ENCODE measurements at places on chromosomes 2 and 18.

DNA sequence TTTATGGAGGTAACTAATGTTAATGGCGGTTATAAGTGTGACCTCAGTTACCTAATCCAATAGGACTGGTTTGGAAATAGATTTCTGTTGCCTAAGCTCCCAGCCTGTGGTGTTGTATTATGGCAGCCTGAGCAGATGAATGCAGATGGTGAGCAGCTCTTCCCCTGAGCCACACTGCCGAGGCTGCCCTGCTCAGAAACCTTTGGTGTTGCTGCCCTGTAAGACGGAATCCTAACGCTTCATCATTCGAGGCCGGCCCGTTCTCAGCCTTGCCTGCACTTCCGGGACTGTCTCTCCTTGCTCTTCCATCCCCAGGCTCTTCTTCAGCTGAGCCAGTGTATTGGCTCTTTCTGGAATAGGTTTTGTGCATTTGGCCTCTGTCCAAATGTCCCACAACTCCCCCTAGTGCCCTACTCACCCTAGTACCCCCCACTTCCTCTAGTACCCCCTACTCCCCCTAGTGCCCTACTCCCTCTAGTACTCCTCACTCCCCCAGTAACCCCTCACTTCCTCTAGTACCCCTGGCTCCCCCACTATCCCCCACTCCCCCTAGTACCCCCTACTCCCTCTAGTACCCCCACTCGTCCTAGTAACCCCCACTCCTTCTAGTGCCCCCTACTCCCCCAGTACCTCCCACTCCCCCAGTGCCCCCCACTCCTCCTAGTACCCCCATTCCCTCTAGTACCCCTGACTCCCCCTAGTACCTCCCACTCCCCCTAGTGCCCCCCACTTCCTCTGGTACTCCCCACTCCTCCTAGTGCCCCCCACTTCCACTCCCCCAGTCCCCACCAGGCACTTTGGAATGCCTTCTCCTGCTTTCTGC, 106.0 kb upstream of the TAF1B start:
- no peak for DNase-seq

- DNase-seq, result no peak
Measured at GRCh38 chr2:69717861-69718273, 24.1 kb upstream of the ANXA4 start.

DNA sequence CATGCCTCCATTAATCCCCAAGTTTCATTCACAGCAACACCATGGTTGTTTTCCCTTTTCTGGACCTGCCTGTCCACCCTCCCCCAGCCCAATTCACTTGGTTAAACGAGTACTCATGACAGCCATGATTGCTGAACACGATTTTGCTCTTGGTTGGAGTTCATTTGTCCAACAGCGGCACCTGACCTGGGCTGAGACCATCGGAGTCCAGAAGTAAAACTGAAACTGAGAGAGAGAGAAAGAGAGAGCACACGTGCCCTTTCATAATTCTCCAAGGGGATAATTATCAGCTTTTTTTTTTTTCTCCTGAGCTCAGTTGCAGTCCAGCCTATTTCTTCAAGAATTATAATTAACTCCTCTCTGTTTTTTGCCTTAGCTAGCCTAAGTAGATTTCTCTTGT, 13.7 kb upstream of the KIF5C start:
- no peak for DNase-seq

GRCh38 chr2:231411831-231412617, 16.5 kb downstream of the B3GNT7 start:
- DNase-seq, result peak; percentile 53

GRCh38 chr18:3297025-3297984, 35.4 kb downstream of the MYL12B start:
- peak; percentile 96 for DNase-seq

DNA sequence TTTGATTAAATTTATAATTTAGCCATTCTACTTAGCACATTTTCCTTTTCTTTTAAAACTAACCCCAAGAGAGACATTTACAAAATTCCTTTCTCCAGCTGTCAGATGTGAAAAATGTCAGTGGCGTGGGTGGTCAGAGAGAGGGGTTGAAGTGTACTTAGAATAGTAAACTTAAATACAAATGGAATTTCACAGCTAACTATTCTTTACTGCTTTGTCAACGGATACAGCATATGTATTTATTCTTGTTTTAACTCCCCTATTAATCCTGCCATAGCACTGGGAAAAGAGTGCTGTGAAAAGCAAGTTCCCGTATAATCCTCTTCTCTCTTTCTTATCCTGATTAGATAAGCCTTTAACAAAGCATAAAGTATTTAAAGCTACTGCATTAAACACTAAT, 191.4 kb upstream of the CHAC2 start:
- DNase-seq, result no peak

DNA sequence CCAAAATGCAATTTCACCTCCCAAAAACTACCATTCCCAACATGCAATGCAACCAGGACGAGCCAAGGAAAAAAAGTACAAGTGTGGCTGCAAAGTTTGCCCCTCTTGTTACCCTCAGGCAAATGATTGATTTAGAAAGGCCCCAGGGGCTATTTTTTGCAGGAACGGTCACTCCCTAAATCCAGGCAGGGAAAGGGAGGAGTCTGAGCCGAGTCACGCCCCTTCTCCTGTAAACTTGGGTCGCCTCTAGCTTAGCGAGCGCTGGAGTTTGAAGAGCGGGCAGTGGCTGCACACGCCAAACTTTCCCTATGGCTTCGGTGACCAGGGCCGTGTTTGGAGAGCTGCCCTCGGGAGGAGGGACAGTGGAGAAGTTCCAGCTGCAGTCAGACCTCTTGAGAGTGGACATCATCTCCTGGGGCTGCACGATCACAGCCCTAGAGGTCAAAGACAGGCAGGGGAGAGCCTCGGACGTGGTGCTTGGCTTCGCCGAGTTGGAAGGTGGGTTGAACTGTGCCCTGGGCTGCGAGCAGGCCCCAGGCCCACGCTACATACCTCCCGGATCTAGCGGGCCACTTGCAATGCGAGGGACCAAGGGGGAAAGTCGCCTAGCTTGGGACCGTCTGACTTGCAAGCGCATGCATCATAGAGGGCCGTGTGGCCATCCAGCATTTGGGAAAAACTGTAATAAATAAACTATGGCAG, at the start of gene GALM:
GALM (plus strand) TSS at position 261 of the 702 bp plus-strand sequence; CDS start at position 309, 48 bp downstream.
- peak; percentile 38 for DNase-seq

- peak; percentile 28 for DNase-seq
Measured at GRCh38 chr2:55550368-55551102, 31.0 kb downstream of the CFAP36 start.

- no peak for DNase-seq
Measured at GRCh38 chr2:235672720-235673119, 178.9 kb downstream of the AGAP1 start.

DNA sequence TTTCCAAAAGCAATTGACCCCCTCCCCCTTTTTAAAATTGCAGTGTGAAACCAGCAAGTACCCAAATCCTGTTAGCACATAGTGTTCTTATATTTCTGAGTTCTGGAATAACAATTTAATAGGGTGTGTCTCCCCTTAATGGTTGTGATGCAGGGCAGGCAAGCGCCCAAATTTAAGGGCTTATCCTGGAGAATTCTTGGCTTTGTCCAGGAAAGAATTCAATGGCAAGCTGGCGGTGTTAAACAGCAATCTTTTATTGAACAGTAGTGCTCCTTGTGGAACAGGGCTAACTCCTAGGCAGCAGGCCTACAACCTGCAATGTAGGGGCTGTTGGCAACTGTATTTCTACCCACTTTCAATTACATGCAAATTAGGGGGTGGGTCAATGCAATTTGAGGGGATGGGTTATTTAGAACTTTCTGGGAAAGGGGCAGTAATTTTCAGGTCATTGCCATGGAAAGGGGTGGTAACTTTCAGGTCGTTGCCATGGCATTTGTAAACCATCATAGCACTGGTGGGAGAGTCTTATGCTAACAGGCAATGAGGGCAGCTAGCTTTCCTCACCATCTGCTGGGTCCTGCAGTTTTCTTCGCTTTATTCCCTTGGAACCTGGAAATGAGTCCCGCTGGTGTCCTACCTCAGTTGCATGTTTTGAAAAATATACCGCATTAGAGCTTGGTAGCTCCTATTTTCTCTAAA, 149.0 kb upstream of the KCTD1 start:
- DNase-seq, result no peak

DNA sequence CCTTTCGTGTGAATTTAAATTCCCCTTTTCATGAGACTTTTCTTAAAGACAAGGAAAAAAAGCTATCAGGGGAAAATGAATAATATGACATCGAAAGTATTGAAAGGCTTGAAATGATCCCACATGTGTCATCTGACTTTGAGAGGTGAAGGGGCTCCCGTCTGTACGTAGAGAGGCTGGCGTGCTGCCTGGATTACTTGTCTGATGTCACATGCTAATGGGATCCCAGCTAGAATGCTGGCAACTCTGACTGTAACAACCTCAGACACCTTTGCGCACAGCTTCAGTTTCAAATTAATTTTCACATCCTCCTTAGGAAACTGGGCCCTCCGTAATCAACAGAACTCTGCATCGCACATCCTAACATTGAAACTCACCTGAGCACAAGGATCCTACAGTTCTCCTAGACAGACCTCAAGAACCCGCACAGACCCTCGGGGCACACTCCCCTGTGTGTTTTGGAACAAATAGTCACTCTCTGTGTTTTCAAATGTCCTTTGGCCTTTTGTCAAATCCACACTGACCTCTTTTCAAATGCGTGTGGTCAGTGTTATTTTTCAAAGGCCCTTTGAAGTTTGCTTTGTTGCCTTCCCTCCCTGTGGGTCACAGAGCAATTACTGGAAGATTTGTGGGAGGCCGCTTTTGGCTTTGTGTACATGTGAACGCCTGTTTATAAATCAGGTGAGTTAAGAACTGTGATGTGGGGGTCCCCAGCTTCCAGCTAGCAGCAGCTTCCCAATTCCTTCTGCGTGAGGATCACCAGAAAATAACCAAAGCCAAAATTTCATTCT, 65.9 kb downstream of the IL1R2 start:
- DNase-seq, result no peak

DNA sequence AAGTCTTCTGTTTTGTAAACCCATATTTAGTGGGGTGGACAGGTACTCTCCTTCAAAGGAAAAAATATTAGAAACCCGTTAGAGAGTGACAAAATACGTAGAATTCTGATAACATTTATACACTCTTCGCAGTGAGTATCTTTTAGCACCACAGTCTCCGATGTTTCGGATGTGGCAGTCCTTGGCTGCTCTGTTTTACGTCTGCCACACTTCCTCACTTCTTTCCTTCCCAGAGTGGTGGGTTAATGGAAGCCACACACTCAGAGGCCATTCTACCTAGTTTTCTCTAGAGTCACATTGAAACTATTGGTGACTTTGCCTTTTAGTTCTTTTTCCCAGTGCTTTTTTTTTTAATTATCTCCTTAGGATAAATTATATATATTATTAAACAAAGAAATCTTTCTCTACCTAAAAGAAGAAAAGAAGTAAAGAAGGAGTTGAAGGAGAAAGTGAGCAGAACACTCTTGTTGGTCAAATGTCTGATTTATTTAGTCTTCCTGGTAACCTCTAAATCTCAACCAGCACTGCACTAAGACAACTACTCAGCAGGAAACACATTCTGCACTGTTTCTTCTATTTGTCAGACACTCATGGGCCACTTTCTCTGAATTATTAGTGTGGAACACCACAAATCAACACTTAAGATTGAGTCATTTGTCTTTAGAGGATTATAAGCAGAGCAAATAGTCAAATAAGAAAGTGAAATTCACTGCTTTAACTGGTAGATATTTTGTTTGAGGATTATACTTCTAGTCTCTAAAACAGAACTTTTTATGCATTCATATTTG, 451.3 kb upstream of the TMEFF2 start:
- DNase-seq, result no peak

DNA sequence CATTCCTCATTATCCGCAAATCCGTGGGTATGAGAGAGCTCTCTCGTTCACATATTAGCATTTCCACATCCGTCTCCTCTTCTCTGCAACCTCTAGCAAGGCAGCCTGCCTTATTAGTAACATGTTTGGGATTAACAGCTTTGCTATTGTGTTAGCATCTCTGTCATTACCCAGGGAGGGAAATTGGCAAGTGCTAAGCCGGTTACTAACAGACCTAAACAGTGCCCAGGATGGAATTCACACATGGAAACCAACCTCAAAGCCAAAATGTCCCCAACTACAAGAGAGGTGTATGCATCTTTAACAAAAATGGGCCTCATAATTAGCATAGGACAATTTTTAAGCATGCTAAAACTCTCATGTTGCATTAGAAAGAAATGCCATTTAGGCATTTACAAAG, 309.0 kb upstream of the MEIS1 start:
- DNase-seq, result no peak

DNA sequence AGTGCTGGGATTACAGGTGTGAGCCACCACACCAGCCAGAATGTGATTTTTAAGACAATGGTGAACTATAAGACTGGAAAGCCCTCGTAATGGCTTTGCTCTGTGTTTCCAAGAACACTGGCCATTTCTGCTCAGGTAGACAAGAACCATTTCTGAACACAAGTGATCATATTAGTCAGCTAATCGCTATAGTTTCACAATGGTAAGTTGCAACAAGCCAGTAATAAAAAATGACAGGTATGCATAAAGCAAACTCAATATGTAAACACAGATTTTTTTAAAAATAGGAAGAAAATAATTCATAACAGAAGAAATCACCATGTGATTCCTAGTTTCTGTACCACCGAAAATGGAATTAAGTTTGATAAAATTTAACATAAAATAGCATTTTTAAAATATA, 166.5 kb downstream of the THADA start:
- DNase-seq, result no peak

DNA sequence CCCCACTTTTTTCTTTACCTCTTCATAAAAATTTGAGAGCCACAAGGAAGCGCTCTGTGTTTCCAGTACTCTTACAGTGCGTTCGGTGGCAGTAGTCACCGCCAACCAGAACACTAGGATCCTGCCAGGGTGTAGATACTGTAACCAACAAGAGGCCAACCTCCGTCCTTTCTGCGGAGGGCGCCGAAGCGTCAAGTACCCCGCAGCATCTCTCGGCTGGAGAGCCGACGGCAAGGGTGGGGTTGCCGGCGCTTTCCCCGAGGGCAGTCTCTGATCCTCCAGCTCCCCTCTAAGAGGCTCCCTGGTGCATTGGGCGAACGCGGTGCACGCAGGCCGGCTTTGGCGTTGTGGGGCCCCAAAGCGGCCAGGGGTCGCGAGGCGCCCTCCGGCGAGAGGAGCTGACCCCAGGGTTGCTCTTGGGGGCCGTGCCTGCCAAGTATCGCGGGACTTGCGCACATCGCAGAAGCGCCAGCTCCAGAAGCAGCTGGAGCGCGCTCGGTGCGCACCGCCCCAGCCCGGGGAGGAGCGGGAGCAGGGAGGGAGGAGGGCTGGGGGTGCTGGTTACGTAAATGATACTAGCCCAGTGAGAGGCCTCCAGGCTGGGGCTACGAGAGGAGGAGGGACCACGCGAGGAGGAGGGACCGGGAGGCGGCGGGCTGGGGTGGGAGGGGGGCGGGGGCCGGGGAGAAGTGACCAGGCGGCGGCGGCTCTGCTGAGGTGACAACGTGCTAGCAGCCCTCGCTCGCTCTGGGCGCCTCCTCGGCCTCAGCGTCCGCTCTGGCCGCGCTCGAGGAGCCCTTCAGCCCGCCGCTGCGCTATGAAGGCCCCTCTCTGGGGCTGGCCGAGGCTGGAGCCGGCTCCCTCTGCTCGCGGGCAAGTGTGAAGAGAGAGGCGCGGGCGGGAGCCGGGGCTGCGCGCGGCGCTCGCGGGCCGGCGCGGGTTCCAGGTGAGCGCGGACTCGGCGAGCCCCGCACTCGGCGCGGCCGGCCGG, at the start of gene GALNT13:
GALNT13 (plus strand) TSS at position 692 of the 991 bp plus-strand sequence.
- peak; percentile 95 for DNase-seq

GRCh38 chr18:55086906-55087305, 127.6 kb upstream of the CCDC68 start:
- DNase-seq, result no peak
